Activated CD4-positive, alpha-beta T cell treated with anti-CD3 and anti-CD28 coated beads for 24 hours (primary cell): ENCODE measurements at places on chromosomes 3 and 15.

DNA sequence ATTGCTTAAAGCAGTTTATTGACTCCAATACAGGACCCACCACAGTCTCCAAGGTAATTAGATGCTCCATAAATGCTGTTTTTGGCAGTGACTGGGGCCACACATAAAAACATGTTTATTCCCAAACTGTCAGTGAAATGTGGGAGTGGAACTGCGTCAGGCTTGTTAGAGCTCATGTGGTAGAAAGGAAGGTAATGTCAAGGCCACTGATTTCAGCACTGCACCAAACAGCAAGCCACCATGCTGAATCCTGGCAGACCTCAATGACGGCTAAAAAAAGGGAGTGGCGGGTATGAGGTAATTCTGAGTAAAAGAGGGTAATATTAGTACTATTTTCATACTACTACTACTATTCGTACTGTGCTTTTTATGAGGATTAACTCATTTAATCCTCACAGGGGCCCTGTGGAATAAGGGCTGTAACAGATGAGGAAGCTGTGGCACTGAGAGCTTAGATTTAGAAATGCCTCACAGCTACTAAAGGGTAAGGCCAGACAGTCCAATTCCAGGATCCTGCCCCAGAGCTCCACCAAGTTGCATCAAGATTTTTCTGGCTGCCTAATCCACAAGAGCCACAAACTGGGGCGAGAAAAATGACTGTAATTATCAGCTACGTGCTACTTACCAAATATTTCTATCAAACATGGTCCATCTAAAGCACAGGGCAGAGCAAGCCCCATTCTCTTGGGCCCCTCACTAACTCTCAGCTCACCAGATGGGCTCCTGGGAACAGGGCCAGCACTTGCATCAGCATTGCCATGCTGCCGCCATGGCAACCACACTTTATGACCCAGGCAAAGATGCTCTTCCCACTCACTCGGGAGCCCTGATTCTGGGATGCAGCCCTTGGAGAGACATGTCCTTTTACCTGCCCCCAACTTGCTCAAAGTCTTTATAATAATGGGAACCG lies 83.6 kb upstream of the SPATA12 start:
- no peak for DNase-seq

- DNase-seq, result no peak
Measured at GRCh38 chr15:34722439-34722836, 32.4 kb downstream of the GJD2 start.

- no peak for DNase-seq
Measured at GRCh38 chr3:61574854-61575253, 13.5 kb downstream of the PTPRG start.

- DNase-seq, result no peak
Measured at GRCh38 chr3:26132942-26133341, 343.1 kb downstream of the OXSM start.

DNA sequence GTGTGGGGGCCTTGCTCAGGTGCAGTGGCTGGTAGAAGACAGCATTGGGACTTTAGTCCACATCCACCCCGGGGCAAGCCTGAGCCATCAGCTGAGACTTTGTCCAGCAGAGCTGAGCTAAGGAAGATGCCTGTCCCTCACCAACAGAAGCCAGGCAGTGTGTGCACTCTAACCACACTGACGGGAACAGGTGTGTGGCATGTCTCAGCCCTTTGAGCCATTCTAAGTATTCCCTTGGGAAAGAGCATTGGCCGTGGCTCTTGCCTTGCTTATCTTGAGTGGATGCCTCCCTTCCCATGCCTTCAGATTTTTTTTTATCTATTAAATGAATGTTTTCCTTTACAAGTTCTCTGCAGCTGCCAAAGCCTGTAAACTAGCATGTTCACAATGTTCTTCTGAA lies 3.5 kb downstream of the GABRA5 start:
- DNase-seq, result no peak

- no peak for DNase-seq
Measured at GRCh38 chr15:59401824-59402569, 29.3 kb upstream of the MYO1E start.

DNA sequence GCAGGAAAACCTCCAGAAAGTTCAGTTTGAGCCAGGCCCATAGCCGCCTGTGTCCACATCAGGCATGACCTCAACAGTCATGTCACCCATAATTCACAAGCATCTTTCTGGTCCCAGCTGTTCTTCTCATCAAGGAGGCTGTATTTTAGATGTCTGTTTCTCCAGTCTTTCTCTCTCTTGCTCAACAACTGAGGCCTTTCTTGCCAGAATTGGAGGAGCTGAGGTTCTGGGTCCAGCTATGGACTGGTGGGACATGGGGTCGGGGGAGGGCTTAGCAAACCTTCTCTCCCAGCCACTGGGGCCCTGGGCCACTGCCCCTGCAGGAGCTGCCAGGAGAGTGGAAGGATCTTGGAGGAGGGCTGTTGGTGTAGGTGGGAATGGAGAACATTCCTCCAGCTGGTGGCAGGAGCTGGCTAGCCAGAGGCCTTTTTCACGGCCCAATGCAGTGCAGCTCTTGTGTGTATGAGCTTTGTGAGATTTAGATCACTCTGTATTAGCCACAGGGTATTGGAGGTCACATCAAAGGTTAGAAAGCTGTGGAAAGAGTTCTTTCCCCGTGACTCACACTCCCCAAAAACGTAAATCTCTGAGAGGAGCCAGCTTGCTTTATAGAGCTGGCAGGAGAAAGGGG lies 23.5 kb downstream of the MAGEF1 start:
- no peak for DNase-seq

GRCh38 chr15:74180881-74181602 lies 7.5 kb downstream of the ISLR start:
- DNase-seq, result no peak

DNA sequence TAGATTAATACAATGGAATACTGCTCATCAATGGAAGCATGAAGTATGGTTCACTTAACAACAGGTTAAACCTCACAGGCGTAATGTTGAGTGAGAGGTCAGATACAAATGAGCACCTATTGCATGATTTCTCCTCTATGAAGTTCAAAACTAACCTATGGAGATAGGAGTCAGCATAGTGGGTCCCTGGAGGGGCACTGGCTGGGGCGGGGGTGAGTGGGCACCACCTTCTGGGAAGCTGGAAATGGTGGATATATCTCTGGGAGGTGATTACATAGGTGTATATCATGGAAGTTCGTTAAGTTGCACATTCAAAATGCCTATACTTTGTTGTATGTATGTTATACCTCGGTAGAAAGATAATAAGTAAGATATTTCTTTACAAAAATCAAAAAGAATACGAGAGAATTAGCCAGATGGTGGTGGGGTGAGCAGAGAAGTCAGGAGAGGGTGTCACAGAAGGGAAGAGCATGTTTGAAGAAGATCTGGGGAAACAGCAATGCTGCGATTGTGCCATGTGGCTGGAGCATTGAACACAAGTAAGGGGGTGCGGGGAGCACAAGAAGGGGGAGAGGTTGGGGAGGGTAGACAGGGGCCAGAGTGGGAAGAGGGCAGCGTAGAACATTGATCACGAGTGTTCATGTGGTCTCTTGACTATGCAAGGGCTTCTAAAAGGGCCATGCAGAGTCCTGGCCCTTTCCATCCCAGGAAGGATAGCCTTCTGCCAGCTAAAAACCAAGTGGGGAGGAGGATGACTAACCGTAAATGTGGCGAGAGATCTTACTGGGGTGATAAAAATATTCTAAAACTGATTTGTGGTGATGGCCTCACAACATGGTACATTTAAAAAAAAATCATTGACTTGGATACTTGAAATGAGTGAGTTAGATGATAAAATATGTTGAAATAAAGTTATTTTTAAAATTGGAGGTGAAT lies 30.2 kb downstream of the ITGA11 start:
- no peak for DNase-seq

- DNase-seq, result no peak
Measured at GRCh38 chr3:64321747-64322146, 96.5 kb upstream of the PRICKLE2 start.

GRCh38 chr3:42092006-42092405 lies 849 bp downstream of the TRAK1 start:
- no peak for DNase-seq

GRCh38 chr15:78989701-78990240 lies 44.9 kb upstream of the CTSH start:
- no peak for DNase-seq

DNA sequence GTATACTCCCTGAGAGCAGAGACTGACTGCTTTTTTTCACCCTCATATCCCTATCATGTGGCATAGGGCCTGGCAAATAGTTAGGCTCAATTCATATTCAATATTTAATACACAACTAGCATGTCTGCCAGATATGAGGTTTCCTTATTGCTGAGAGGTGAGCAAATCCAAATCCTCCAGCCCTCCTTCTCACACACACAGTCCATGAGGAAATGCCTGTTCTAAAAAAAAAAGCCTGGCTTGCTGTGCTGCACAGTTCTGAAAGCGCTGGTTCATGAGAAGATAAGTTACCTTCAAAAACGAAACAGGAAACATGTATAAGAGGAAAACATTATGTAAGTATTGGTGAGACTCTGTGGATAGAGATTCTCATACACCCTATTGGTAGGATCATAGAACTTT lies 15.5 kb upstream of the ACAP2 start:
- DNase-seq, result no peak

DNA sequence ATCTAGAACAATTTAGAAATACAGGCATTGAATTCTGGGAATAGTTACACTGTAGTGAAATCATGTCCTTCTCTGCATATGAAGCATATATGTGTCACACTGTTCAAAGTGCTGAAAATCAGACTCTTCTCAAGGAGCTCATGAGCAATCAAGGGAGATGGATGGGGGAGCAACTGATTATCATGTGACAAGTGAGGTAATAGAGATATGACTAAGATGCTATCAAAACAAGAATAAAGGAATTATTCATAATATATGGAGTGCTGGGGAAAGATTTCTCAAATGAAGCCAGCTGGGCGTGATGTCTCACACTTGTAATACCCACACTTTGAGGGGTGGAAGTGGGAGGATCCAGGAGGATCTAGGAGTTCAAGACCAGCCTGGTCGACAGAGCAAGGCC lies 74.9 kb upstream of the CHRNB4 start:
- DNase-seq, result no peak

DNA sequence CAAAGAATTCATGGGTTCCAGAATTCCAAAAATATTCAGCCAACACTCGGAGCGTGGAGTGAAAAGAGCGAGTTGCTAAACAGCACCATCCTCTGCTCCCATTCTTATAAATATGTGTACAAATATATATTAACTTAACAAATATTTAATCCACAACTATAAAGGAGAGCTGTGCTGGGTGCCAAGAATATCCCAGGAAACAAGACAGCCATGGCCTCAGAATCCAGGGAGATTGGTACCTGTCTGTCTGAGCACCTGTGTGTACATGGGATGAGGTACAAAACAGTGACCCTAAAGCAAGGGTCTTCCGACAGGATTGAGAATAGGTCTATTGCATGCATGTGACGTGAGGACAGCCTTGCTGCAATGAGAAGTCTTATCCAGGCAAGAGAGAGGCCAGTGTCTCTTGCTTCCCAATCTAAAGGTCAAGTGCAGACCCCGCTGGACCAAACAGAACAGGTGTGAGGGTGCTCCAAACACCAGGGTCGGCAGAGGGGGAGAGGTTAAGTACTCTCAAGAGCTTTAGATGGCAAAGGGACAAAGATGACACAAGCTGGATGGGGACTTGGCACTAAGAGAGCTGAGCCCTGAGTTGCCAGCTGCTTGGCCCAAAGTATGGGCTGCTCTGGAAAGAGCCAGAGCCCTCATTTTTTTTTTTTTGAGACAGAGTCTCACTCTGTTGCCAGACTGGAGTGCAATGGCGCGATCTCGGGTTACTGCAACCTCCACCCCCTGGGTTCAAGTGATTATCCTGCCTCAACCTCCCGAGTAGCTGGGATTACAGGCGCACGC lies 36.2 kb downstream of the HOMER2 start:
- no peak for DNase-seq

GRCh38 chr3:52633786-52634185 lies 51.9 kb downstream of the PBRM1 start:
- no peak for DNase-seq

DNA sequence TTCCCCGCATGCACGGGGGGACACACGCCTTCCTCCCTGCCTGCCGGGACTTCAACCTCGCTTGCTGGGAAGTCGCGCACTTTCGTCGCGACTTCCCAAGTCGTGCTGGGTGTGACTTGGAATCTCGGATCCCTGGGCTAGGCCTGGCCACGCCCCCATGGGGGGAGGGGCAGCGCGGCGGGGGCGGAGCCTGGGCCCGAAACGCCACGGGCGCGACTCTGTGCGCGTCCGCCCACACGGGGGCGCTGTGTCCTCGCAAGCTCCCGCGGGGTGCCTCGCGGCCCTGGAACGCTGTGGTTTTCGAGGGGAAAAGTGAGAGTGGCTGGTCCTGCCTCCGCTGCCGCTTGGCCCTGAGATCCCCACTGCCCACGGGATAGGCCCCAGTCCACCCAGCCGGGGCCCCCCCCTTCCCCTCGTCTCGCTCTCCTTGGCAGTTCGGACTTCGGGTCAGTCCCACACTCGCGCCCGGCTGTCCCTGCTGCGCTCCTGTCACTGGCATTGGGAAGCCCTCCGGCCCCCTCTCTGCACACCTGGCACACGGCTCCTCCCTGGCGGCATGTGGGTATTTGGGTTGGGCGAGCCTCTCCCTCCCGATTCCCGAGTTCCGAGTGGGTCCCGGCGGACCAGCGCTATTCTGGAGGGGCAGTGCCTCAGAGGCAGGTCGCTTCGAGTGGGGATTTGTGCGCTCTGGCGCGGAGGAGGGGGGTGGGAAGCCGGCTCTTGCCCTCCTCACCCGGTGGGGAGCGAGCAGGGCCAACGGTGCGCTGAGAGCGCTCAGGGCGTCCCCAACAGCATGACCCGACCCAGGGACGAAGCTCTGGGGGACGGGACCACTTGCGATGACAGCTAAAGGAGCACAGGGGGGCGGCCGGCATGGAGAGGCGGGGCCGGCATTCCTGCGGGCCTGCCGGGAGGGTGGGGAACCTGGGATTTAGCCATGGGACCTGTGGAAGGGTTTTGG lies 23.6 kb downstream of the SEC61A1 start:
- DNase-seq, result peak; percentile 73

- DNase-seq, result no peak
Measured at GRCh38 chr3:88936831-88937230, 170.6 kb upstream of the EPHA3 start.

GRCh38 chr3:134406331-134407238 lies 32.3 kb upstream of the AMOTL2 start:
- no peak for DNase-seq

- DNase-seq, result no peak
Measured at GRCh38 chr3:40920041-40920440, 279.3 kb upstream of the CTNNB1 start.

- DNase-seq, result no peak
Measured at GRCh38 chr3:43031485-43031884, 52.4 kb downstream of the GASK1A start.

DNA sequence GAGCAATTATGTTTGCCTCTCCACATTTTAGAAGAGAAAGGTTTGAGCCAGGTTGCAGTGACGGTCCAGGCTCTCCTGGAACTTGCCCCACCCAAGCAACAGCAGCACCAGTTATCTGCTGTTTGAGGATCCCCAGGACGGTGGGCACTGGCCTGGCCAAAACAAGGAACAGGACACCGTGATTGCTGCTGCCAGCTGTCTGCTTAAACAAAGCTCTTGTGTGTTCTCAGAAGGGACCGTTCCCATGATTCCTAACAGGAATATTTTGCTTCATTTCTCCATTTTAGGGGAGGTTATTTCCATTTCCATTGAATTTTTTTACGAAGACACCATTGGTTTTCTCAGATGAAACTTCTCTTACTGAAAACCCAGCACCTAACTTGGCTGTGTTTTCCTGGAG lies 66.4 kb upstream of the RPL35A start:
- no peak for DNase-seq
